Skeletal muscle tissue (tissue), 5 donors: ENCODE measurements at places on chromosomes 16 and 17. TPM values are rescaled to one million over a fixed set of nuclear protein-coding genes. Genes with fewer than 3 reads are reported as not detected.

The KRTAP16-1 gene
- total RNA-seq: not detected

The CCDC40 gene
- 1.0 TPM for total RNA-seq

The RBBP6 gene
- total RNA-seq: 29.2 TPM

The NT5C gene
- 32.9 TPM for total RNA-seq

The CCDC144A gene
- 8.9 TPM for total RNA-seq

The OR1A1 gene
- total RNA-seq: not detected
